Spleen (tissue), 13 donors: ENCODE measurements at places on chromosomes 16 and 17.

- H3K27me3 ChIP-seq, result peaks cover 39% of the 10 kb centered on the region
- H3K4me1 ChIP-seq, result peaks cover 19% of the 10 kb centered on the region
- peak within 1 kb of the TSS; percentile 32 for H3K4me3 ChIP-seq
- peak; percentile 74 for DNase-seq
- no peaks in the 10 kb centered on the region for H3K36me3 ChIP-seq
Observed at GRCh38 chr16:30010844-30011713, at the start of gene DOC2A. Gene DOC2A, minus strand, starts transcription at chr16:30011027. Its CDS starts 805 bp downstream, at chr16:30010222.

- peaks cover 82% of the 10 kb centered on the region for H3K36me3 ChIP-seq
- no peak overlapping the region for H3K27ac ChIP-seq
- DNase-seq, result no peak
- no peaks in the 10 kb centered on the region for H3K4me1 ChIP-seq
- no peaks in the 10 kb centered on the region for H3K27me3 ChIP-seq
- no peak overlapping the region for H3K4me3 ChIP-seq
Observed at GRCh38 chr17:5539286-5539685, 45.0 kb downstream of the NLRP1 start.

DNA sequence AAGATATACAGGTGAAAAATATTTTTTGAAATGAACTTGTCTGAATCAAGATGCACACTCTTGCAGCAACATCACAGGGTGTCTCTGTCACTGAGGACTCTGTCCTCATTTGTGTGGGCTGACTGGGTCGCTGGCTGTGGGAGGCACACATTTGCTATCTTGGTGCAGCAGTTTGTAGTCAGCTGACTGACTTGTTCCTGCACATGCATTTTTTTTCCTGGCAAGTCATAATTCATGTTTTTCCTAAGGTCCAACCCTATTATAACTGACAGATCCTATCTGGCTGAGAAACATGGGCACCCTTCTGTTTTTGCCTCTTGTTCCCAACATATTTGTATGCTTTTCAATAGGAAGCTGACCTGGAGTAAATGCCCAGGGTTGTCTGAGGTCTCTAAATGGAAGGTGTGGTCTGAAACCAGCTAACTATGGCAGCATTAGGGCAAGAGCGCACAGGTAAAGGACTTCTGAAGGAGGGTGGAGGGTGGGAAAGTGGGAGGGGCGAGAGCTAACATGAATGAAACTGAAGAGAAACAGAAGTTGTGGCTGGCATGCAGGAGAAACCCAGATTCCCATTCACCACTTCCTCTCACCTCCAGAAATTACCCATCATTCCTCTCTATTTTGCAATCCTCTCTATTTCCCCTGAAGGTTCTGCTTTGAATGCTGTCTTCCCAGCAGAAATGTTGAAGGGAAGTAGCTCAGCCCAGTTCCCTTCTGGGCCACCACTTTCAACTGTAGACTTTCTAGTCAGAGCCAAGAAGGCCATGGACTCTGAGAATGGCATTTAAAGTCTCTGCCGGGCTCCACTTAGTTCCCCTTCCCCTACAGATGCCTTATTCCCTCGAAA is 166.1 kb downstream of the PRKCA start:
- peaks cover 29% of the 10 kb centered on the region for H3K4me1 ChIP-seq
- H3K36me3 ChIP-seq, result no peaks in the 10 kb centered on the region
- H3K4me3 ChIP-seq, result no peak overlapping the region

- H3K27ac ChIP-seq, result peak overlapping the region; percentile 70
- H3K36me3 ChIP-seq, result peaks cover 55% of the 10 kb centered on the region
Observed at GRCh38 chr17:29115961-29116803, 64.0 kb downstream of the MYO18A start.

GRCh38 chr16:30592871-30593270 is 7.4 kb upstream of the ZNF785 start:
- no peak overlapping the region for H3K4me3 ChIP-seq
- no peaks in the 10 kb centered on the region for H3K4me1 ChIP-seq
- no peak for DNase-seq
- no peaks in the 10 kb centered on the region for H3K27me3 ChIP-seq

GRCh38 chr16:19804538-19805323 is 79.9 kb downstream of the GPRC5B start:
- no peaks in the 10 kb centered on the region for H3K36me3 ChIP-seq
- no peak for DNase-seq
- peak overlapping the region; percentile 51 for H3K27ac ChIP-seq
- H3K4me3 ChIP-seq, result peak overlapping the region; percentile 14

DNA sequence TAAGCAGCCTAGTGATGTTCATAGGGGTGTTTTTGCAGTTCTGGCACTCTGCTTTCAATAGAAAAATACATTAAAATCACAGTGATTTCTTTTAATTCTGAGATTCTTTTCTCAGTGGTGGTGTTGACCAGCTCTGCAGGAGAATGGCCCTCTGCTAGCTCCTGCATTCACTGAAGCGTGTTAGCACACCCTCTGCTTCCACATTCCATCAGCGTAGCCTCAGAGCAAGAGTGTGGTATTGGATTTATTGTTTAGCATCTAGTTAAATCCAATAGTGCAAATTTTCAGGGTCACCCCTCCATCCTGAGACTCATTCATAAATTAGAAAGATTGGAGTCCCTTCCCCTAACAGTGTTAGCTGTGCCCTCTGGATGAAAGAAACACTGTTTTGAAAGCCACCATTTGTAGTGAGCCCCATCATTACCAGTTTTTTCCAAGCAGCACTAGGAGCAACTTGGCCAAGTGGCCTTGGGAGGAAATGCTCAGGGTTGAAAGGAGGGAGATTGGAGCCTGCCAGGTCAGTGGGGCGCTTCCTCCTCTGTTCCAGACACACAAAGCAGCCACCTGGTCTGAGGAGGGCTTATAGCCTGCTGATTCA is 45.7 kb downstream of the B9D1 start:
- H3K4me3 ChIP-seq, result no peak overlapping the region
- peaks cover 47% of the 10 kb centered on the region for H3K4me1 ChIP-seq
- H3K27me3 ChIP-seq, result peaks cover 6% of the 10 kb centered on the region
- H3K27ac ChIP-seq, result peak overlapping the region; percentile 74
- H3K36me3 ChIP-seq, result no peaks in the 10 kb centered on the region

GRCh38 chr17:7393613-7394451 is 493 bp downstream of the PLSCR3 start:
- peak overlapping the region; percentile 77 for H3K4me3 ChIP-seq
- H3K36me3 ChIP-seq, result peaks cover 44% of the 10 kb centered on the region
- H3K4me1 ChIP-seq, result peaks cover 48% of the 10 kb centered on the region
- no peaks in the 10 kb centered on the region for H3K27me3 ChIP-seq
- DNase-seq, result peak; percentile 84

DNA sequence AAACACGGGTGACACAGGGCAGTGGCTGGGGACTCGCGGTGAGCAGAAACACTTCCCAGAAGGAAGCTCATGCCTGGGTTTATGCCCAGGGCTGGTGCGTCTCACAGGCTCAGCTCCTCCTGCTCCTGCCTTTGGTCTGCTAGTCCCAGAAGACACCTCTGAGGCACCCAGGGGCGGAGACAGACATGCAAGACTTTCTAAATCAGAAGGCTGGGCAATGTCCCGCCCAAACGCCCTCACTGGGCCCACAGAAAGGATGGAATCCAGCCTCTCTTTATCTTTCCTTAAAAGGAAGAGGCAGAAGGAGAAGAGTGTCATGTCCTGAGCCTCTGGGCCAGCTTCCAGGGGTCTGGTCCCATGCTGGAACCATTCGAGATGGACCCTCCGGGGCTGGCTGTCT is 197.7 kb upstream of the RPL38 start:
- no peak overlapping the region for H3K4me3 ChIP-seq
- no peak overlapping the region for H3K27ac ChIP-seq
- H3K27me3 ChIP-seq, result no peaks in the 10 kb centered on the region
- H3K36me3 ChIP-seq, result no peaks in the 10 kb centered on the region

- peaks cover 33% of the 10 kb centered on the region for H3K4me1 ChIP-seq
- H3K27me3 ChIP-seq, result no peaks in the 10 kb centered on the region
- H3K4me3 ChIP-seq, result no peak overlapping the region
- H3K36me3 ChIP-seq, result no peaks in the 10 kb centered on the region
- no peak for DNase-seq
- H3K27ac ChIP-seq, result no peak overlapping the region
Observed at GRCh38 chr17:16383216-16383615, 2.3 kb downstream of the UBB start.

GRCh38 chr17:61140081-61140786 is 259.4 kb upstream of the TBX2 start:
- H3K27me3 ChIP-seq, result no peaks in the 10 kb centered on the region
- H3K27ac ChIP-seq, result no peak overlapping the region

DNA sequence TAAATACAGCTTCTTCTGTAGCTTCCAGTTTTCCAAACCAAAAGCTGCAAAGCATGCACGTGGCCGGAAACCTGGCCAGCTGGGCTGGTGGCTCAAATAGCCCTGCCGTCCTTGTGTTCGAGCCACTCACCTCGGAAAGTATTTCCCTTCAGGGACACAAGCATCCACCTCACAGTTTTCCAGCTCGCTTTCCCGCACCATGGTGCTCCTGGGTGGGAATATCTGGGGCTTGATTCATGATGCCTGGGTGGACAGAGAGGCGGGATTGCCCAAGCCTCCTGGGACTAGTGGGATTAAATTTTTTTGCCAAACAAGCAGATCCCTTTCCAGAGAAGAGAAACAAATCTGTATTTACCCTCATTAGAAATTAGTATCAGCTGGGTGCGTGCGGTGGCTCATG is 7.1 kb upstream of the MVD start:
- H3K4me1 ChIP-seq, result peaks cover 3% of the 10 kb centered on the region
- H3K27ac ChIP-seq, result no peak overlapping the region
- no peak overlapping the region for H3K4me3 ChIP-seq

DNA sequence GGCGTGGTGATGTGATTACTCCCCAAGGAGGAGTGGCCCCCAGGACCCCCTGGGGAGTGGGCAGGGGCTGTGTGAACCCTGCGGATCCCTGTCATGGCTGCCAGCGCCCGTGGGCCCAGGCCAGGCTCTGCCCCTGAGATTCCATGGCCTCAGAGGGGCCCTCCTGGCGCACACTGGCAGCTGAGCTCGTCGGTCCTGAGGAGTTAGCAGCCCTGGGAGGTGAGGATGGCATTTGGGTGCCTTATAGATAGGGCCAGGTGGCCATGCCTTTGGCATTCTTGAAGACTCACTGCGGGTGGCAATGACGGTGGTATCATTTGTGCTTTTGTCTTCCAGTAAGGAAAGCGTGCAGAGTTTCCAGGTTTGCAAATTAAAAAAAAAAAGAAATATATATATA is 146.8 kb upstream of the GSE1 start:
- peaks cover 7% of the 10 kb centered on the region for H3K27me3 ChIP-seq
- H3K4me1 ChIP-seq, result peaks cover 15% of the 10 kb centered on the region
- no peak for DNase-seq

DNA sequence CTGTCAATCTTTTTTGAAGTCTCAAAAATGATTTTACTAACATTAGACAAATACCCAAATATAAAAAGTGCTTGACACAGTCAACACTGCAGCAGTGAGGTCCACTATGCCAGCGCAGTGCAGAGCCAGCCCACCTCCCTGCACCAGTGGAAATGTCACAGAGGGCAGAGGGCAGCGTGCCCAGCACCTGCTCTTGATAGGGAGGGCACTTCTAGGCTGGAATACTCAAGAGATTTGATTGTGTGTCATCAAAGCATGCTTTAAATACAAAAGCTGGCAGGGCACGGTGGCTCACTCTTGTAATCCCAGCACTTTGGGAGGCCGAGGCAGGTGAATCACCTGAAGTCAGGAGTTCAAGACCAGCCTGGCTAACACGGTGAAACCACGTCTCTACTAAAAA is 136.0 kb downstream of the ANKRD11 start:
- H3K4me3 ChIP-seq, result no peak overlapping the region
- no peak for DNase-seq
- H3K27ac ChIP-seq, result no peak overlapping the region
- H3K36me3 ChIP-seq, result peaks cover 37% of the 10 kb centered on the region
- H3K4me1 ChIP-seq, result peaks cover 92% of the 10 kb centered on the region

- H3K27ac ChIP-seq, result no peak overlapping the region
- no peaks in the 10 kb centered on the region for H3K36me3 ChIP-seq
Observed at GRCh38 chr17:72604518-72604917, 483.7 kb downstream of the SOX9 start.

DNA sequence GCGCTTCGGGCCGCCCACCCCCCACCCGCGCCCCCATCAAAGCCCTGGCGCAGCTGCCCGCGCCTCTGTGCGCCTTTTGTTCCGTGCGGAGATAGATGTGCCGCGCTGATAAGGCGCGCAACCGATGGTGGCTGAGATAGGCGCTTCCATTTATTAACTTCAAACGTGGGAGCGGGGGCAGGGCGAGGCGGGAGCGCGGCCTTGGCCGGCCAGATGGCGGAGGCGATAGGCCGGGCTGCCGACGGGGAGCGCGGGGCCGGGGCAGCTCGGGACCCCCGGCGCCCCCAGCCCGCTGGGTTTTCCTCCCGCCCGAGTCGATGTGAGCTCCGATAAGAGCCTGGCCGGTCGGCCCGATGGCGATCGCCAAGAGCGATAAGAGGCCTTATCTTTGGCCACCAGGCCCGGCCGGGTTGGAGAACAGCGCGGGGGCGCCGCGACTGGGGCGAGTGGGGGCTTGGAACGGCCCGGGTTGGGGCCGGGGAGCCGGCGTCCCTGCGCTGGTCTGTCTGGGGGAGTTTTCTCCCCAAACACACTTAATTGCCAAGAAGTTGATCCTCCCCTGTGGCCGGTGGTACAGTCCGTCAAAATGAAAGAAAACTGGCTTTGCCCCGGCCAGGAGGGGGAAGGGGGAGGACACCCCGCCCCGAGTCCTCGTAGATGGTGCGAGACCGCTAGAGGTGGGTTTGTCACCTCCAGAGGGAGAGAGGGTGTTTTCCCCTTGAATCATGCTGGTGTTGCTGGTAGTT is 2.7 kb downstream of the ZFPM1 start:
- H3K27me3 ChIP-seq, result no peaks in the 10 kb centered on the region
- H3K4me1 ChIP-seq, result peaks cover 43% of the 10 kb centered on the region
- peak overlapping the region; percentile 72 for H3K27ac ChIP-seq

DNA sequence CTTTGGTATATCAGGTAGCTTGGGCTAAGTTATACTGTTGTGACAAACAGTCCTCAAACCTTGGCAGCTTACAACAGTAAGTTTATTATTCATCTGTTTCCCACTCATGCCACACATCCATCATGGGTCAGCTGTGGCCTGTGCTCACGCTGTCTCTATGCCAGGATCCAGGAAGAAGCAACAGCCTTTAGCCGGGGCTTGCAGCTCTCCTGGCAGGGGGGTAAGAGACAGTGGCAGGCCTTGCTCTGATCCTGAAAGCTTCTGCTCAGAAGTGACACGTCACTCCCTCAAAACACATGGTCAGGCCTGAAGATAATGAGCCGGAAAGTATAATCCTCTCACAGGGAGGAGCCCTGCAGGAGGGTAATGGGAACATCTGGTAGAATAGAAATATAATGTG is 377.6 kb downstream of the CPPED1 start:
- H3K36me3 ChIP-seq, result peaks cover 6% of the 10 kb centered on the region
- no peaks in the 10 kb centered on the region for H3K4me1 ChIP-seq
- no peak overlapping the region for H3K27ac ChIP-seq

DNA sequence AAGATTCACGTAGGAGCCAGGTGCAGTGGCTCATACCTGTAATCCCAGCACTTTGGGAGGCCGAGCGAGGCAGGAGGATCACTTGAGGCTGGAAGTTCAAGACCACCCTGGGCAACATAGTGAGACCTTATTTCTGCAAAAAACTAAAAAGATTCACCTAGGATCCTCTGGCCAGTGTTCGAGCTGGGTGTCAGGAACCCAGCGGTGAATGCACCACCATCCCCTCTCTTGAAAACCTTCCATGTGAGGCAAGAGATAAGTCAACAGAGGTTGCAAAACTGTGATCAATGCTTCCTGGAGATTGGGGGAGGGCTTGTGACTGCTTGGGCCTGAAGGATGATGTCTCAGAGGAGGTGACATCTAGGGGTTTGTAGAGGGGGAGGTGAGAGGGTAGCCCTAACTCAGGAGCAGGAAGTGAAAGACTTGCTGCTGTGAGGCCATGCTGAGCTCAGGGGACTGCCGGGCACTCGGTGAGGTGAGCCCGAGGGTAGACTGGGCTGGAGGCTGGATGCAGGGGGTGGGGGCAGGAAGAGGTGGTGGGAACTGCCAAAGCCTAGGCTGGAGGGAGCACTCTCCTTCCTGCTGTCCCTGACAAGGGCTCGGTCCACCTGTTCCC is 11.7 kb downstream of the GJD3 start:
- DNase-seq, result peak; percentile 76
- H3K27ac ChIP-seq, result no peak overlapping the region
- H3K36me3 ChIP-seq, result peaks cover 39% of the 10 kb centered on the region
- no peak overlapping the region for H3K4me3 ChIP-seq
